ENCODE measurements at places on chromosomes 1 and 21. TPM values are rescaled to one million over a fixed set of nuclear protein-coding genes. Genes with fewer than 3 reads are reported as not detected.

GRCh38 chr1:200831091-200831490 is 41.7 kb upstream of the GPR25 start:
- H3K4me1 ChIP-seq: peaks cover 4% of the 10 kb centered on the region
- H3K27ac ChIP-seq: no peak overlapping the region
- H3K4me3 ChIP-seq: no peak overlapping the region
- no peak for DNase-seq
- no peaks in the 10 kb centered on the region for H3K27me3 ChIP-seq

DNA sequence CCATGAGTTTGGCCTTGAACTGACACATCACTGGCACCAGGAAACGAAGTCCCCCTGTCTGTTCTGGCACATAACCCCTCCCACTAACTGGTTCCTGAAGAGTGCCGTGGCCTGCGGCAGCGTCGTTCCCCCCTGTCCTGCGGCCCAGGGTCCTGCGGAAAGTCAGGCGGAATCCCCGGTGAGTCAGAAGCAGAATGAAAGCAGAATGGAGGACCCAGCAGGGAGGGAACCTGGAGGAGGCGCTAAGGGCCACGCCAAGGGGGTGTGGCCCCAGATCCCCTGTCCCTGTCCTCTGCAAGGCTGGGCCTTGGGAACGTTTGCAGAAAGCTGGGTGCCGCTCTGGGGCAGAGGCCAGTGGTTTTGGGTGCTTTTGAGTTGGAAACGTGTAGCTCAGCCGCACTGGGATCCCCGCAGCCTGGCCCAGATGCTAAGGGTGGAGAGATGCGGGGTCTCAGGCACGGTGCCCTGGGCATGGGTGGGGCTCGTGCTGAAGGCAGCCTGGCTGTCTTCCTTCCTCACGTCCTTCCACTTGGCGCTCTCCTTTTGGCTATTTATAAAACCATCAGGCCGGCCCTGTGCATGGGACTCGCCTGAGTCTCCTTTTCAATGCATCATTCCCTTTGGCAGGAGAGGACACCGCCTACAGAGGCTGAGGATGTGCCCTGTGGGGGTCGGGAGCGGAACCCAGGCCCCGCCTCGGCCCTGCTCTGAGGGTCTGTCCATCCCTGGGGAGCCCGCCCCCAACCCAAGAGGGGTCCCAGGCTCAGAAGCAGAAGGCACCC is 36.2 kb downstream of the TP73 start:
- no peak overlapping the region for H3K27ac ChIP-seq
- peaks cover 8% of the 10 kb centered on the region for H3K27me3 ChIP-seq
- H3K4me1 ChIP-seq: no peaks in the 10 kb centered on the region
- no peak overlapping the region for H3K4me3 ChIP-seq

Gene KANK4
- not detected for total RNA-seq

GRCh38 chr1:179369751-179370341 is 4.1 kb downstream of the AXDND1 start:
- H3K36me3 ChIP-seq: no peaks in the 10 kb centered on the region
- H3K4me1 ChIP-seq: peaks cover 12% of the 10 kb centered on the region
- no peaks in the 10 kb centered on the region for H3K27me3 ChIP-seq
- H3K4me3 ChIP-seq: no peak overlapping the region
- peak; percentile 18 for DNase-seq

- H3K27me3 ChIP-seq: peaks cover 43% of the 10 kb centered on the region
- H3K4me3 ChIP-seq: no peak overlapping the region
- no peak overlapping the region for H3K27ac ChIP-seq
- H3K4me1 ChIP-seq: peaks cover 2% of the 10 kb centered on the region
- no peaks in the 10 kb centered on the region for H3K36me3 ChIP-seq
Observed at GRCh38 chr1:3978990-3979325, 78.9 kb upstream of the C1orf174 start.

Gene ANGPTL1
- not detected for total RNA-seq

Gene RNU11
- not detected for total RNA-seq

- no peak overlapping the region for H3K27ac ChIP-seq
- H3K4me3 ChIP-seq: no peak overlapping the region
- no peak for DNase-seq
- no peaks in the 10 kb centered on the region for H3K4me1 ChIP-seq
Observed at GRCh38 chr21:43760391-43760958, 15.6 kb downstream of the CSTB start.

DNA sequence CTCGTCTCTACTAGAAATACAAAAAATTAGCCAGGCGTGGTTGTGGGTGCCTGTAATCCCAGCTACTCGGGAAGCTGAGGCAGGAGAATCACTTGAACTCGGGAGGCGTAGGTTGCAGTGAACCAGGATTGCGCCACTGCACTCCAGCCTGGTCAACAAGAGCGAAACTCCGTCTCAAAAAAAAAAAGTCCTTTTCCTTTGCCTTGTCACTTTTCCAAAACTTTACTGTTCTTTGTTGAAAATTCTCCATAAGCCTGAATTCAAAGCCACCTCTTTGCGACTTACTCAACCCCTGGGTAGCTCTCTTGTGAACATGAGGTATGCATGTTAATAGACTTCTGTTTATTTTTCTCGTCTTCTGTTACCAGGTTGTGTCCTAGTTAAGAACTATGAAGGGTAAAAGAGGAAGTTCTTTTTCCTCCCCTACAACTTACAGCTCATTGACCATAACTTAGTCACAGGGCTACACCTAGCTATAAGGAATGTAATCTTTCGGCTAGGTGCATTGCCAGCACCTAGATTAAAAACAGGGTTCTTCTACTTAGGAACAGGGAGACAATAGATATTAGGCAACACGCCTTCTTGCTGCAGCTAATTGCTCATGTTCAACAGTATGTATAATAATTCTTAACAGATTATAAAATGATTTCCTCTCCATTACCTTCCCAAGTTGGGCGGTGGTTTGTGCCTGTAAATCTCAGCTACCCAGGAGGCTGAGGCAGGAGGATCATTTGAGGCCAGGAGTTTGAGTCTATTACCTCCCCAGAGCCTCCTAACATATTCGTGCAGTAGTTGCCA is 40.9 kb downstream of the PTAFR start:
- no peak overlapping the region for H3K27ac ChIP-seq
- H3K4me3 ChIP-seq: peak overlapping the region; percentile 16
- peaks cover 23% of the 10 kb centered on the region for H3K27me3 ChIP-seq
- no peaks in the 10 kb centered on the region for H3K36me3 ChIP-seq
- peaks cover 7% of the 10 kb centered on the region for H3K4me1 ChIP-seq
- no peak for DNase-seq

Gene NMNAT2
- total RNA-seq: not detected

GRCh38 chr1:159962176-159962575 is 8.1 kb upstream of the SLAMF9 start:
- peaks cover 3% of the 10 kb centered on the region for H3K36me3 ChIP-seq
- no peak overlapping the region for H3K27ac ChIP-seq
- no peak for DNase-seq

GRCh38 chr21:41511858-41512257 is 3.9 kb upstream of the TMPRSS2 start:
- peaks cover 6% of the 10 kb centered on the region for H3K4me1 ChIP-seq
- H3K4me3 ChIP-seq: no peak overlapping the region
- no peaks in the 10 kb centered on the region for H3K36me3 ChIP-seq
- H3K27me3 ChIP-seq: peaks cover 29% of the 10 kb centered on the region

- H3K27me3 ChIP-seq: peaks cover 32% of the 10 kb centered on the region
- DNase-seq: no peak
- H3K4me1 ChIP-seq: no peaks in the 10 kb centered on the region
- H3K4me3 ChIP-seq: no peak overlapping the region
Observed at GRCh38 chr1:3005771-3006170, 15.5 kb upstream of the ACTRT2 start.

GRCh38 chr1:246651012-246651695 is 73.1 kb upstream of the SCCPDH start:
- H3K27ac ChIP-seq: peak overlapping the region; percentile 24
- no peak overlapping the region for H3K4me3 ChIP-seq
- DNase-seq: no peak
- H3K4me1 ChIP-seq: peaks cover 21% of the 10 kb centered on the region

Gene PMVK
- 19.0 TPM for total RNA-seq

GRCh38 chr21:16891821-16892220 is 621.0 kb upstream of the CXADR start:
- no peak overlapping the region for H3K4me3 ChIP-seq
- DNase-seq: no peak
- no peaks in the 10 kb centered on the region for H3K27me3 ChIP-seq

- no peak overlapping the region for H3K4me3 ChIP-seq
- H3K36me3 ChIP-seq: peaks cover 5% of the 10 kb centered on the region
- no peak for DNase-seq
Observed at GRCh38 chr21:32682696-32683474, 44.9 kb downstream of the SYNJ1 start.

DNA sequence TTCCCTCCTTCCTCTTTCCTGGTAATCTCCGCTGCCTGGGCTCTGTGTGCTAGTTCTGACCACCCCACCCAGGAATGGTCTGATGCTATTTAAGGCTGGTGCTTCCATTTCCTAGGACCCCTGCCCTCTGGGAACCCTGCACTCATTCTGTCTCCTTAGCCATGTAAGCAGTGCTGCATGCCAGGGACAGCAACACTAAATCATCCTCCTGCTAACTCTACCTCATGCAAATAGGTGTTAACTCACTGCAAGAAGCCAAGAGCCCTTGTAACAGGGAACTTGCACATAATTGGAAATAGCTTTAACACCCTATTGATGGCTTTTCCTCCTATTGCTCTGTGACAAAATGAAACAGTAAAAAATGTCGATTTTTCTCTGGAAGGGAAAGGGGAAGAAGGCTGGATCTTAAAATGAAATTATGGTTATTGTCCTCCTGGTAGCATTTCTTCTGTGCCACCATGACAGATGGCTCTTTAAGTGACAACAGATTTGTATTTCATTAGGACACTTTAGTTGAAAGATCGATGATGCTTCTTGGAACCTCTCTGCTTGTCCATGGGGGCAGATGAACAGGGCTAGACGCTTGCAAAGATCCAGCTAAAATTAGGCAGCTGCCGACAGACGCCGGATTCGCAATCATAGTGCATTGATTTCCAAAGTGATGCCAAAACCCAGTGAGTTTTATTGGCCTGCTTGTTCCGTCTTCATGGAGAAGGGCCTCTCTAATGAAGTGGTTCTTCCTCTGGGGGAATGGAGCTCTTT is 551.7 kb downstream of the MATN1 start:
- no peaks in the 10 kb centered on the region for H3K4me1 ChIP-seq
- no peak for DNase-seq
- peaks cover 6% of the 10 kb centered on the region for H3K27me3 ChIP-seq
- H3K36me3 ChIP-seq: no peaks in the 10 kb centered on the region
- H3K27ac ChIP-seq: no peak overlapping the region

- H3K36me3 ChIP-seq: no peaks in the 10 kb centered on the region
- DNase-seq: no peak
- peaks cover 11% of the 10 kb centered on the region for H3K4me1 ChIP-seq
- H3K4me3 ChIP-seq: no peak overlapping the region
- H3K27me3 ChIP-seq: peaks cover 6% of the 10 kb centered on the region
Observed at GRCh38 chr1:226425004-226425378, 17.1 kb upstream of the PARP1 start.

DNA sequence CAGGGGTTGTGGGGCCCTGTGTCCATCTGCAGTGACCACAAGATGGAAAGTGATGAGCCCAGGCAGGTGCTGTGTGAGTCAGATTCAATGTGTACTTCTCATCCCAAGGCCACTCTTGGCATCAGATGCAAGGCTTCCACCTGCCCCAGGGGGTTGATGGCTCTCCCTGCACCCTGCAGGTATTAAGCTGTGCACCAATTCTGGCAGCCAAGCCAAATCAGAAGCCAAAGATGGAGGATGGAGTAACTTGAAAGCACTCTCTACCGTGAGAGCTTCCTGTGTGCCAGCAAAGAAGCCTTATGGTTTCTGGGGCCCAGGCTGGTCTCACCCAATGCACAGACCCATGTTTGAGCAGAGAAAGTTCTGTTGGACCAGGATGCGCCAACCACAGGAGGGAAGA is 44.3 kb upstream of the TENT5C start:
- no peak overlapping the region for H3K4me3 ChIP-seq
- H3K27ac ChIP-seq: no peak overlapping the region
- H3K36me3 ChIP-seq: no peaks in the 10 kb centered on the region
- peaks cover 5% of the 10 kb centered on the region for H3K27me3 ChIP-seq
- peaks cover 6% of the 10 kb centered on the region for H3K4me1 ChIP-seq
- no peak for DNase-seq

GRCh38 chr1:169928438-169929209 is 34.9 kb upstream of the SCYL3 start:
- H3K4me3 ChIP-seq: no peak overlapping the region
- no peak overlapping the region for H3K27ac ChIP-seq
- H3K27me3 ChIP-seq: no peaks in the 10 kb centered on the region
- no peak for DNase-seq
- H3K36me3 ChIP-seq: no peaks in the 10 kb centered on the region

Gene PLXNA2
- 1.0 TPM for total RNA-seq

Gene IGSF21
- not detected for total RNA-seq

DNA sequence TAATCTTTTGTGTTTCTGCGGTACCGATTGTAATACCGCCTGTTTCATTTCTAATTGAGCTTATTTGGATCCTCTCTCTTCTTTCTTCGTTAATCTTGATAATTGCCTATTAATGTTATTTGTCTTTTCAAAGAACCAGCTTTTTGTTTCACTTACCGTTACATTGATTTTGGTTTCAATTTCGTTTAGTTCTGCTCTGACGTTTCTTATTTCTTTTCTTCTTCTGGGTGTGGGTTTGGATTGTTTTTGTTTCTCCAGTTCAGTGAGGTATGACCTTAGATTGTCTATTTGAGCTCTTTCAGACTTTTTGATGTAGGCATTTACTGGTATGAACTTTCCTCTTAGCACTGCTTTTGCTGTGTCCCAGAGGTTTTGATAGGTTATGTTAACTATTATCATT is 9.4 kb downstream of the OR2M2 start:
- no peaks in the 10 kb centered on the region for H3K4me1 ChIP-seq
- no peak overlapping the region for H3K27ac ChIP-seq
- no peak overlapping the region for H3K4me3 ChIP-seq

DNA sequence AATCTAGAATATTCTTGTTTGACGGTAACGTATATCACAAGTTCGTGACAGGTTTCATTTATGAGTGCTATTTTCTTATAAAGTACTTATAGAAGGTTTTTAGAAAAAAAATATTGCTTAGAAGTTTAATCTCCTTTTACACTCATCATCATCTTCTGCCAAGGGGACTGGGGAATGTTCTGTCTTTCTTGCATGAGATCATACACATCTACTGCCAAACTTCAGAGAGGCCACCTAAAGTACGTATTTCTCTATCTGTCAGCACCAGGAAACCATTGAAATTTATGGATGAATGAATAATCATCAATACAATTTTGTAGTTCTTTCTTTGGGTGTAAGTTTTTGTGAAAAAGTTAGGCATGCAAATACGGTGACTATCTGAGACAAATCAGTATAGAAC is 245.8 kb downstream of the SPATA17 start:
- DNase-seq: no peak
- no peaks in the 10 kb centered on the region for H3K27me3 ChIP-seq
- no peak overlapping the region for H3K27ac ChIP-seq

DNA sequence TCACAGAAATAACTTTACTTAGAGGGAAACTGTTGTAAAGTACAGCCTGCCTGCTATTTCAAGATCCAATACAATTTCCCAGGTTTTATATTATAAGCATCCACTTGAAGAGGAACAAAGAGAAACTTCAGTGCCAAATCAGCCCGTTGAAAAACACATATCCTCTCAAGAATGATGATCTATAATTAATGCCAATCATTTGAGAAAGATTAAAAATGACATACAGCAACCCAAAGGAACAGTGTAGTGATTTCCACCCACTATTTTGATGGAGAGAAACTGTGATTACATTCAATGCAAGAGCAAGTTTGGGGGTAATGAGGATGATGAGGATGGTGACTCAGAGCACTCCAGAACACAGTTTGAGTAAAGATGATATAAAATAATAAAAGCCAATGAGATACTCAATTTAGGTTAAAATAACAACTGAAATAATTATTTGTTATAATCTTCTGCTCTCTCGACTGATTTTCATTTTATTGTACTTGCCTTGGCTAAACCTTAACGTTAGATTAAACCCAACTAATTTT is 715.5 kb downstream of the NCAM2 start:
- no peaks in the 10 kb centered on the region for H3K27me3 ChIP-seq
- H3K4me3 ChIP-seq: no peak overlapping the region
- DNase-seq: no peak

Measured in T-helper 17 cell (primary cell).